ENCODE measurements at places on chromosomes 6 and 20.

- DNase-seq: no peak
These were observed 24.5 kb downstream of the ARFGEF2 start for GRCh38 chr20:48945840-48946514.

GRCh38 chr20:6480328-6481200 lies 286.9 kb upstream of the BMP2 start:
- DNase-seq: no peak

DNA sequence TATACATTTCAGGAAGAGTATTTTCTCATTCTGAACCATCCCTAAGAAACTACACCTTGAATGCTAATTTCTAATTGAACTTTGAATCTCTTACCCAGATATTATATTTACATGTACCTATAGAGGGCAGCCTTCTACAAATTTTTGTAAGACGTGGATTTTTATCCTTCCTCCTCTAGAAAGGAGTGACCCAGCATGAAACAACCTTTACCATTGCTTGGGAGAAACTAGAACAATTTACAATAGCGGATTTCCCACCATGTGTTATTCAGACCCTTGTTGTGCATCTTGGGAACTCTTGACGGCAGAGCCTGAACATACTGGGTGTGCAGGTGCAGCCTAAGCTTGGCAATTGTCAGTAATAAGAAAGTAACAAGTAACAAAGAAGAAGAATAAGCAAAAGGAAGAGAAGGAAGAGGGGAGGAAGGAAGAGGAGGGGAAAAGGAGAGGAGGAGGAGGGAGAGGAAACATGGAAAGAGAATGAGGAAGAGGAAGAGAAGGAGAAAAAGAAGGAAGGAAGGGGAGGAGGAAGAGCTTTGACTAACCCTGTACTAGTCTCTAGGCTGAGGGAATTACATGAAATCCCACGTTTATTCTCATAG lies 10.8 kb upstream of the TAAR1 start:
- DNase-seq: no peak

DNA sequence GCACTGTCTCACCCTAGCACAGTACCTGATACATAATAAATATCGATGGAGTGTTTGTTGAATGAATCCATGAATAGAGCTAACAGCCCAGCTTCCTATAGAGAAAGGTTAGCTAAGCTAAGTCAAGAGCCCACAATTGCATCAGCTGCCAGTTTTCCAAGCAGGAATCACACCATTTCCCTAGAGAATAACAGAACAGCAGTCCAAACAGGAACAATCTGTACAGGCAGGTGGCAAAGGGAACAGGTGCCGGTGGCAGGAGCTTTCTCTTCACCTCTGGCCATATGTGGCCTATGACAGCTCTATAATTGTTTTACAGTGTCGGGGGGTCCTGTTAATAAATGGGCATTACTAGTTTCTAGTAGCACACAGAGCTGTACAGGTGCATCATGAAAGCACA lies 38.8 kb downstream of the ISM1 start:
- DNase-seq: no peak

- DNase-seq: no peak
These were observed 6.8 kb upstream of the CST8 start for GRCh38 chr20:23484081-23484480.

DNA sequence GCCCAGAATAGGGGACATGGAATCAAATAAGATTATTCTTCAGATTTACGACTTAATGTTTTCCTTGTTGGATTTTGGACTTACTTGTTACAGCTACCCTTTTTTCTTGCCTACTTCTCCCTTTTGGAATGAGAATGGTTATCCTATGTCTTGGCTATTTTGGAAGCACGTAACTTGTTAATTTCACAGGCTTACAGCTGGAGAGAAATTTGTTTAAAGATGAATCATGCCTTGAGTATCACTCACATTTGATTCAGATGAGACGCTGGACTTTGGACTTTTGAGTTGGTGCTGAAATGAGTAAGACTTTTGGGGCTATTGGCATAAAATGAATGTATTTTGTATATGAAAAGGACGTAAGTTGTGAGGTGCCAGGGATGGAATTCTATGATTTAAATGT lies 83.3 kb downstream of the SMPDL3A start:
- no peak for DNase-seq

GRCh38 chr6:33745548-33745947 lies 1.2 kb downstream of the IP6K3 start:
- no peak for DNase-seq

DNA sequence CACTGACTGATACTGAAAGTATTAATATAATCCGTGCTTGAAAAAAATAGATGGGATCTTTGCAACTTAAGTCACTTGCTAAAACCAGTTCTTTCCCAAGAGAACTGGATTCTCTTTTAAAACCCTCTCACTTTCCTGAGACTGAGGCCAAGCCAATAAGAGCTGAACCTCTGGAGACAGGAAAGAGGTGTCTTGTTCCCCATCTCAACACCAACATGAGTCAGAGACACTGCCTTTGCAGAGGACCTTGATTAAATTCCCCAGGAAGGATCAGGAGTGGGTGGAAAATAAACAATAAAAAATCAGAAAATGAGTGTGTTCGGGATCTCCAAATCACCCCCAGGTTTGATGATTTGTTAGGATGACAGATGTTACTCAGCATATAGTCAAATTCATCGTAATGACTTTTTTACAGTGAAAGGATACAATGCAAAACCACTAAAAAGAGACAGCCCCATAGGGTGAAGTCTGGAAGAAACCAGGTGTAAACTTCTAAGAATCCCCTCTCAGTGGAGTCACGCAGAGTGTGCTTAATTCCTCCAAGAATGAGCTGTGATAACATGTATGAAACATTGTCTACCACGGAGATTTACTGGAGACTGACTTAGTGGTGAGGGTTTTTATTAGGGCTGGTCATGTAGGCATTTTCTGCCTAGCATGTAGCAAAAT lies 122.8 kb upstream of the BEND3 start:
- no peak for DNase-seq

DNA sequence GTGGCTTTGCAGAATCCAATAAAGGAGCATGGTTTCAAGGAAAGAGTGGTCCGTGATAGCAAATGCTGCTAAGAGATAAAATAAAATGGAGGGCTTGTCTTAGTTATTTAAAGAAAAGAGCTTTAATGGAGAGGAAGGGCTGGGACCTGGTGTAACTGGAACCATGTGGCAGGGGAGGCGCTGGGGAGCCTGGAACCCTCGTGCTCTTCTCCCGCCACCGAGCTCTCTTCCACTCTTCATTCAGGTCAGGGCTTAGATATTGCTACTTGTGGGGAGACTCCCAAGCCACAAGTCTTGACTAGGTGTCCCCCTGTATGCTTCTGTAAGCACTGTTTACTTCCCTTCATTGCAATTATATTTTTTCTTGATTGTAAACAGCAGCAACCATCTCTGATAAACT lies 15.2 kb upstream of the ARFGEF3 start:
- DNase-seq: no peak

DNA sequence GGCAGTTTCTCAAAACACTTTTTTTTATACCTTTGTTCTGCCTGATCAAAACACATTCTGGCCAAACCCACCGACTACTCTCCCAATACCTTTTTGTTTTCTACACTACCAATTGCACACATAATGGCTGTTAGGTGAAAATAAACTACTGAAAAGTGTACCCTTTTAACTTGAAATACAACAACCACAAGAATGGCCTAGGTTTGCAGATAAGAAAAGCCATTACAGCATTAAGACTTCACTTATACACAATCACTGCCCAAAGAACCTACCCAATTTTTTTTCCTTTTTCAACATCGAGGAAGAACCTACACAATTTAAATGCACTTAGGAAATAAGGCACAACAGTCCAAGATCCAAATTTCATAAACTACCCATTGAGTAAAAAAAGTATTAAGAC lies 1.8 kb downstream of the SEC63 start:
- DNase-seq: no peak

GRCh38 chr6:7147051-7147671 lies 39.4 kb downstream of the RREB1 start:
- no peak for DNase-seq

DNA sequence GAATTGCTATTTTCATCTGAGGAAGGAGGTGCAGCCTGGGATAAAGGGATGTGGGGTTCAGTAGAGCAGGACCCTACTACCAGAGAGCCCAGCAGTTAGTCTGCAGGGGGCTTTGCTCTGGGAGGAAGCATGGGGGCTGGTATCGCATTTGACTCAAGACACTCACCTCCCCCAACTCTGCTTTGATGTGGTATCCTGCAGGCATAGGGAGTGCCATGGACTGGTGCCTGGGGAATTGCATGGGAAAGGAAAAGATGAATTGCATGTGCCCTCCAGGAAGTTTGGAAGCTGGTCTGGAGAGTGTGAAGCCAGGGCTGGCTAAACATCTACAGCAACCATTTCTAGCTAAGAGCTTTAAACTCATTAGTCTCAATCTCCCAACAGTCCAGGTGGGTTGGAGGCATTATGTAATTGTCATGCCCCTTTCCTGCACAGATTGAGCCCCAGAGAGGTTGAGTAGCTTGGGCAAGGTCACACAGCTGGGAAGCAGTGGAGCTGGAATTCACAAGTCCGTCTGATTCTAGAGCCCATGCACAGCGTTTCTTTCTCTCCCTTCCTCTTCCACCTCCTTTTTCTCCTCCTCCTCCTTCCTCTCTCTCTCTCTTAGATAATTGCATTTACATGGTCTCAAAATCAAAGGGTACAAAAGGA lies 26.2 kb upstream of the PNPLA1 start:
- no peak for DNase-seq

- DNase-seq: no peak
These were observed 89.0 kb upstream of the NOX3 start for GRCh38 chr6:155544677-155545076.

GRCh38 chr6:99613409-99613704 lies 6.7 kb downstream of the PRDM13 start:
- DNase-seq: no peak

GRCh38 chr20:24492031-24492607 lies 22.7 kb downstream of the SYNDIG1 start:
- DNase-seq: no peak

DNA sequence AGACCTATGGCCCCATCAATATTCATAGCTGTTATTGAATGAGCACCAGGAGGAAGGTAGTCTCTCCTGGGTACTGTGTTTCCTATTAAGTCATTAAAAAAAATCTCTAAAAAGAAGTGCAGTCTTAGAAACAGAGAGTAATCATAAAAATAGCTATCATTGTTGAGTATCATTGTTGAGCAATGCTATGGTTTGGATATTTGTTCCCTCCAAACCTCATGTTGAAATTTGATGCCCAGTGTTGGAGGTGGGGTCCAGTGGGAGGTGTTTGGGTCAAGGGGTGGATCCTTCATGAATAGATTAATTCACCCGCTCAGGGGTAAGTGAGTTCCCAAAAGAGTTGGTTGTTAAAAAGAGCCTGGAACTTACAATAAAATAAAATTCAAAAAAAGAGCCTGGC lies 88.1 kb upstream of the IYD start:
- no peak for DNase-seq

GRCh38 chr6:157528931-157529653 lies 148.1 kb downstream of the ZDHHC14 start:
- no peak for DNase-seq

GRCh38 chr20:35360033-35360432 lies 51.7 kb downstream of the UQCC1 start:
- DNase-seq: no peak

DNA sequence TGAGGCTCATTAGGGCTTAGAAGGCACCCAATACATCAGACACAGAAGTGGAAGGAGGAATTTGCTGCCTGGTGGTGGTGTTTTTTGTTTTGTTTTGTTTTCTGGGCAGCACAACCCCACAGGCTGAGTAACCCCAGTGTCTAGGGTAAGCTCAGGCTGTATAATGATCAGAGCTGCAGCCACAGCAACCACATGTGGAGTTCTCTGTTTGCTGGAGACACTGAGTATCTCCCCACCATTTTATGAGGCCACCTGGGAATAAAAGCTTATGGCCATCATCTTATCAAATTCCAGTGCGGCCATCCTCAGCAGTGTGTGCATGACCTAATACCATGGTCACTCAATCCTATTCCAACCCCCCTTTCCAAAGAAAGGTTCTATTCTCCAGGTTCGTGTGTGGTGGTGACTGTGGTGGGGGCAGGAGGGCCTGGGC lies 3.4 kb upstream of the DLL1 start:
- DNase-seq: no peak

DNA sequence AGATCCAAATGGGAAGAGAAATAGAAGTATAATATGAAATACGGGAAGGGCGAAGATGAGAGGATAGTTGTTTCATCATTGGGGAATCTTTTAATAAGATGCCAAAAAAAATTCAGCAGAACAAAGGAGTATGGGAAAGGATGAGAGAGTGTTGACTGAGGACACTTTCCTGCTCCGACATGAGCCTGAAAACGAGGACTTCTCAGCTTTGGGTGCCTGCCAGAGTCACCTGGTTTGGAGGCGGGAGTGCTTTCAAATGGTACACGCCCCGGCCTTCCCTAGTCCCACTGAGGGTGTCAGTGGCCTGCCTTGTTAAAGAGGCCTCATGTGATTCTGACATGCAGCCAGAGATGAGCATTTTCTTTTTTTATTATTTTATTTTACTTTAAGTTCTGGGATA lies 250.9 kb downstream of the ANKRD60 start:
- no peak for DNase-seq

DNA sequence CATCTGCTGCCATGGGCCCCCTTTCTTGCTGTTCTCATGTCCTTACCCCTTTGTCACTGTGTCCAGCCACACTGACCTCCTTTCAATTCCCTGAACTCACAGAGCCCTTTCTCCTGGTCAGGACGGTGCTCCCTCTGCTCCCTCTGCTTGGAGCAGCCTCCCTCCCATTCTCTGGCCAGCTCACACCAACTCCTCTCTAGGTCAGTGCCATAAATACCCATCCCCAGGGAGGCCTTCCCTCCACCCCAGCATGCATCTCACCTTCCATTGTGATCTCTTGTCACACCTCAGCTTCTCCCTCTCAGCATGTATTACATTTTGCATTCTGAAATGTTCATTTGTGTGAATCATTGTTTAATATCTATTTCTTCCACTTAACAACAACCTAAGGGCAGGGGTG lies 86.4 kb upstream of the PRND start:
- no peak for DNase-seq

DNA sequence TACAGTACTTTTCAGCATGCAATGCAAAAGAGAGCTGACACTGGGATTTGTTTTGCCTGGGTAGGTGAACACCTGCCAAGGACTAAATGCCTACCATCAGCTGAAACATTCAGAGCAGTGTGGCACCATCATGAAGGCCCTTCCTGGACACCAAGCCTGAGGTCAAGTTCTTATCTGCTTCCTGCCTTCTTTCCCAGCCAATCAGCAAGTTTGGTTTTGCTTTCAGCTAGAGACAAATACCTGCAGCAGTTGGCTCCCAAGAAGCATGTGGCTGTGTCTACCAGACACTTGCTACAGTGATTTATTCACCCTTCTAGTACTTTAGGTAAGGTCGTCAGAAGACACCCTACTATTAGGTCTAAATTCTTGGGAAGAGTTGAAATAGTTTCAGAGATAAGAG lies 112.8 kb downstream of the TBX18 start:
- DNase-seq: no peak
